ENCODE measurements at places on chromosomes 1 and 21.

- no peak for DNase-seq
Measured at GRCh38 chr1:206898089-206898914, 1.1 kb downstream of the IL24 start.

DNA sequence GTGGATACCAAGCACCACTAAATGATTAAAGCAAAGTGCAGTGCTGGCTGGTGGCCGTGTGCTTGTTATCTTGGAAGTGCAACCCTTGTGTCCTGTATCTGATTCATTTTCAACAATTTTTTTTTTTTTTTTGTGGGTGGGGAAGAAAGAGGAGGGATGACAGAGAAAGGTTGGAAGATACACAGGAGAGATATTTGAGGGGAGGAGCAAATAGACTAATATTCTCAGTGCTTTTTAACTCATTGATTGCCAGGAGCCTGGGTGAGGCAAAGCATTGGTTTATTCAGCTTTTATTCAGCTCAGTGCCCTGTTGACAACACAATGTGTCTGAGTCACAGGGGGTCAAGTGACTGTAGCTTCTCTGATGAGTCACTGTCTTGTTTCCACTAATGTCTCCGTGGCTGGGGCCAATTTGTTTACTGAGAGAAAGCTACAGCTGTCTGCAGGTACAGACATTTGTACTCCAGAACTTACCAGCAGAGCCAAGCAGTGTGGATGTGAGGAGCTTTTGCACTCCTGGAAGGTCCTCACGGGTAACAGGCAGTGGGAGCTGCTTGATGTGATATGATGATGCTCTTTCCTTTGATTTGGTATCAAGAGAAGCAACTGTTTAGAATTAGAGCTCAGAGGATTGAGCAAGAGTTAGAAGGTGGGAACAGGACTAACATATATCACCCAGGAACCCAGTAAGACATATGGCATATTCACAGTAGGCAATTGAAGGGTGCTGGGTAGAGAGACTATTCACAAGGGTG is 23.6 kb upstream of the DNM3 start:
- DNase-seq: peak; percentile 12

GRCh38 chr1:193411215-193411614 is 224.8 kb upstream of the B3GALT2 start:
- no peak for DNase-seq

- DNase-seq: no peak
Measured at GRCh38 chr1:244352156-244352830, 99.4 kb downstream of the ADSS2 start.

- DNase-seq: no peak
Measured at GRCh38 chr1:159040206-159040605, 30.5 kb downstream of the IFI16 start.

DNA sequence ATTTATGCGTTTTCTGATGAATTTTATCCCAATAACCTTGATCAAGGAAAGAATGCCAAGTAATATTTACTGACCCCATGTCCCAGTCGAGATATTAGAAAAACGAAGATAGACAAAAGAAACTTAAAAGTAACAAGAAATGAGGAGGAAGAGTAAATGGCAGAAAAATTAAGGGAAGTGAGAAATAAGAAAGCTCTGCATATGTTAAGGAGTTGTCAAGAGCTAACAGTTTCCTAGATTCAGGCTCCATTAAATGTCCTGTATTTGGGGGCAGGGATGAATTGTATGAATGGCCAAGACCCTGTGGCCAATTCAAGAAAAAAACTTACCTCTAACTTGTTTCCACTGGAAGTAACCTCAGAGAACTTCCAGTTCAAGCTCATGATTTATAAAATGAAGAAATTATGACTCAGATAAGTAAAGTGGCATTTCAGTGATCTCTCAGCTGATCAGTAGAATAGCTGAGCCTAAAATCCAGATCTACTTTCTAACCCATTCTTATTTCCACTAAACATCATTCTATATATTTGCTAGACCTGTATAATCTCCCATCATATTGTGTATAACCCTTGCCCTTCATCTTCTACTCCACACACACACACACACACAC is 73.2 kb downstream of the ZC3H11B start:
- DNase-seq: no peak

DNA sequence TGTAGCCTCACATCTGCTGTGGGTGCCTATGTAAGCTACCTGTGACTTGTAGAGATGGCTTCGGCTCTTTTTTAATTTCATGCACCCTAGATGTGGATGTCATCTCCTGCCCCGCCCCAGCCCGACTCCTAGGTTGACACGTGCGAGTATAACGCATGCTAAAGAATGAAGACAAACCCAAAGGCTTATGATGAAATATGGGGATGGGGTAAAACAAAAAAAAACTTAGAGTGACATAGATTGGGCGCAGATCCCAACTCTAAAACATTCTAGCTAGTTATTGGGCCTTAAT is 613 bp upstream of the ERO1B start:
- peak; percentile 33 for DNase-seq
